ENCODE measurements at places on chromosomes 6 and 20.

DNA sequence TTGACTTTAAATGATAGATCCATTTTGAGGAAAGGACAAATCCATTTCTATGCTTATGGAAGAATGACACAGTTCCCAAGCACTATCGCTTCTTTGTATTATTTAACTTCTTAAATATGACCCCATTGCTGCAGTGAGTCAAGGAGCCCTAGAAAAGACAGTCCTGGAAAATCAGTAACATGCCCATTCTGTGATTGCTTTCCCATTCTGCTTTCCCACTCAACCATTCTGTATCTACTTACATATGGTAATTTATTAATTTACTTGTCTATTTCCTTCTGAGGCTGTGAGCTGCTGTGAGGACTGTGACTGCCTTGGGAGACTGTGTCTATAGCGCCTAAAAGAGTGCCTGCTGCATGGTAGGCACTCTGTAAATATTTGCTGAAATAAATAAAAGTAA is 85.4 kb upstream of the TMEM30A start:
- DNase-seq, result no peak

- no peak for DNase-seq
Observed at GRCh38 chr6:54445207-54445606, 137.0 kb downstream of the TINAG start.

- no peak for DNase-seq
Observed at GRCh38 chr20:31595654-31596411, 9.3 kb upstream of the ID1 start.

DNA sequence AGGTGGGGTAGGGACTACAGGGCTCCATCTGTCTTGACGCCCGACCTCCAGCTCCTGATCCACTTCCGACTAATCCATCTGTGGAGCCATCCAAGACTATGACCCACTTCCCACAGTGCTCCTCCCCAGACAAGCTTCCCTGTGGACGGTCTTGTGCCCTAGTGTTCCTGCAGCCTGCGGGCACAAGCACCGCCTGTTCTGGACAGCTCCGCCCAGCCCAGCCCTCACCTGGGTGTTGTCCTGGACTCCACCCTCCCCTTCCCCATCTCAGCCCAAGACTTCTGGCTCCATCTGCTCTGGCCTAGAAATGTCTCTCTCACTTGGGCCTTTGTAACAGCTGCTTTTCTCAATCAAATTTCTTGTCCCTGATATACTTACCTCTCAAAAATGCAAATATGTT is 102.0 kb downstream of the MAFB start:
- no peak for DNase-seq

DNA sequence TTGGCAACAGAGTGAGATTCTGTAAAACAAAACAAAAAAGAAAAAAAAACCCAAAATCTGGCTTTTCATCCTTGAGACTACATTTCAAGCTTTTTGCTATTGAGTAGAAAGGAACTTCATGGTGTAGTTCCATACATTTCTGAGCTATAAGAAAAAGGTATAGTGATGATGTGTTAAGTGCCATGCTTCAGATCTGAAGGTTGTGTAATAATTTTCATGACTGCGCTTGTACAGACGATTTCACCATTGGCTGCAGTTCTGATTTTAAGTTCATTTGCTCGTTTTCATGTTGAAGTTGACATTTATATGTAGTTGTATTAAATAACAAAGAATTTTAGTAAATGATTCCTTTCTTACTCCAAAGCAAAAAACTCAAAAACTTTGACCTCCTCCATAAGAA is 247.6 kb downstream of the ARID1B start:
- no peak for DNase-seq

GRCh38 chr6:154522576-154522975 is 12.1 kb upstream of the CNKSR3 start:
- no peak for DNase-seq
